M059J (cell line): ENCODE measurements at places on chromosomes 12 and 14.

DNA sequence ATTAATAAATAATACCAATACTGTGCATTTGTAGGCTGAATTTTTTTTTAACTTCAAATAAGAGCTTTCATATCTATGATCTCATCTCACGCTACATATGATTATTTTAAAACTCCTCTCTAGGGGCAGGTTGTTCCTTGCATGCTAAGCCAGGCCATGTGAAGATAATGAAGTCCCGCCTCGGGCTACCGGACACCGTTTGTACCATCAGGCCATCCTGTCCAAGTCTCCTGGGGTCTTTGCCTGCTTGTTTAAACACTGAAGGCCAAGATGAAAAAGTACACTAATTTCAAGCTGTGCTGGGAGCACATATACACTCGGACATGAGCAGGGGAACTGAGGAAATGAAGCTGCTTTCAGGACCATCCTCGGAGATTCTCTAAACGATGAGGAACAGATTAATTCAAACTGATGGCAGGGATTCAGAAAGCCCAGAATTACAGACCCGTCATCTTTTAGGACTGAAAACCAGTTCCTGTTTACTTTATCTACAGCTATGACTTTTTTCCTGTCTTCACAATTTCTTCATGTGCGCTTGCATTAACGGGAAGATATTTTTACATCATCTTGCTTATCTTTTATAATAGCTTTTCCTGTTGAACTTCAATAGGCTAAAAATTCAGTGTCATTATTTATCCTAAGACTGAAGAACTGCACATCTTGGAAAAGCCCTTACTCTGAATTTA lies 6.3 kb upstream of the ABHD12B start:
- DNase-seq = no peak

DNA sequence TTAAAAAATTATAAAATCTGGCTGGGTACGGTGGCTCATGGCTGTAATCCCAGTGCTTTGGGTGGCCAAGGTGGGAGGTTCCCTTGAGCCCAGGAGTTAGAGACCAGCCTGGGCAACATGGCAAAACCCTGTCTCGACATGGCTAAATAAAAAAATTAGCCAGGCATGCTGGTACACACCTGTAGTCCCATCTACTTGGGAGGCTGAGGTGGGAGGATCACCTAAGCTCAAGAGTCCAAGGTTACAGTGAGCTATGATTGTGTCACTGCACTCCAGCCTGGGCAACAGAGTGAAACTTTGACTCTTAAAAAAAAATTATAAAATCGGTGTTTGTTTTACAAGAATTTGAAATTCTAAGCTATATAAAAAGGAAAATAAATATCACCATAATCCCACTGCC lies 141.8 kb downstream of the SLC38A6 start:
- no peak for DNase-seq

GRCh38 chr14:51284241-51284640 lies 44.2 kb downstream of the TMX1 start:
- no peak for DNase-seq

DNA sequence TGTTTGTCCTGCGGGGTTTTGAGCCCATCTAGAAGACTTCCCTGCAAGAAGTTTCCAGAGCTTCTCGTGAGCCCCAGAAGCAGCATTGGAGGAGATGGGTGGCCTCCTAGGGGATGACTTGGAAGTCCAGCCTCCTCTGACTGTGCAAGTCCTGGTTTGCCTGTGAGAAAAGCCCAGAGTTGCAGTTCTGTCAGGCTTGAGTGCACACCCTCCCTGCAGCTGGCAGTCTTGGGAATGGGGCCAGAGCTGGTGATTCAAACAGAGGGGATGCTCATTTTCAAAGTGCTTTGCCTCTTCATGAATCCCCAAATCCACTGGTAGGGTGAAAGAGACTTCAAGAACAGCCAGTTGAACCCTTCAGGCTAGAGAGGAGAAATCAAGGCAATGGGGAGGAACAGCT lies 3.9 kb upstream of the PPP1R1A start:
- no peak for DNase-seq

GRCh38 chr12:2101359-2101758 lies 48.6 kb downstream of the CACNA1C start:
- DNase-seq = no peak
